ENCODE measurements at places on chromosomes 2 and 18. TPM values are rescaled to one million over a fixed set of nuclear protein-coding genes. Genes with fewer than 3 reads are reported as not detected.

The CTDSP1 gene
- total RNA-seq = 98.9 TPM

The EMILIN1 gene
- total RNA-seq = 24.1 TPM

The NT5DC4 gene
- not detected for total RNA-seq

GRCh38 chr2:64839844-64840243 is 149.4 kb upstream of the SLC1A4 start:
- H3K4me3 ChIP-seq = no peak overlapping the region
- no peaks in the 10 kb centered on the region for H3K27me3 ChIP-seq
- no peak overlapping the region for H3K27ac ChIP-seq
- H3K4me1 ChIP-seq = no peaks in the 10 kb centered on the region
- no peak for DNase-seq

DNA sequence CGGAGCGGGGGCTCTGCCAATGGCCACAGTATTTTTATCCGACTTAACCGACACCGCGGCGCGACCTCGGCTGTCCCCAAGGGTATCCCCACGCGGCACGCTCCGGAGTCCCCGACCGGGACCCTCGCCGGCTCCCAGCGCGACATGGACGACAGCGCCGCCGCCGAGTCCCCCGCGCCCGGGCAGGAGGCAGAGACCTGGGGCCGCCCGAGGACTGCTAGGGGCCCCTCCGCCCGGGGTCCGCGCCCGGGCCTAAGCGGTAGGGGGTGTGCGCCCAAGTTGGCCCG is 468 bp downstream of the UXS1 start:
- H3K27me3 ChIP-seq = no peaks in the 10 kb centered on the region
- peak overlapping the region; percentile 81 for H3K27ac ChIP-seq
- H3K4me1 ChIP-seq = peaks cover 13% of the 10 kb centered on the region

GRCh38 chr2:221380062-221380461 is 192.0 kb downstream of the EPHA4 start:
- H3K27me3 ChIP-seq = no peaks in the 10 kb centered on the region
- DNase-seq = no peak
- no peak overlapping the region for H3K4me3 ChIP-seq
- H3K36me3 ChIP-seq = no peaks in the 10 kb centered on the region

GRCh38 chr18:25510096-25510495 is 158.1 kb upstream of the ZNF521 start:
- H3K27me3 ChIP-seq = no peaks in the 10 kb centered on the region
- H3K27ac ChIP-seq = no peak overlapping the region
- no peaks in the 10 kb centered on the region for H3K4me1 ChIP-seq
- DNase-seq = no peak

- H3K27ac ChIP-seq = no peak overlapping the region
- H3K4me3 ChIP-seq = no peak overlapping the region
- H3K27me3 ChIP-seq = no peaks in the 10 kb centered on the region
- DNase-seq = no peak
- no peaks in the 10 kb centered on the region for H3K36me3 ChIP-seq
Observed at GRCh38 chr2:6027066-6027465, 334.9 kb downstream of the SOX11 start.

- no peak overlapping the region for H3K27ac ChIP-seq
- H3K27me3 ChIP-seq = no peaks in the 10 kb centered on the region
- no peak for DNase-seq
- H3K4me3 ChIP-seq = no peak overlapping the region
- peaks cover 25% of the 10 kb centered on the region for H3K36me3 ChIP-seq
Observed at GRCh38 chr2:206784559-206785353, 19.4 kb downstream of the FASTKD2 start.

- no peaks in the 10 kb centered on the region for H3K36me3 ChIP-seq
- H3K27me3 ChIP-seq = no peaks in the 10 kb centered on the region
Observed at GRCh38 chr2:20103530-20103929, 52.1 kb upstream of the LAPTM4A start.

DNA sequence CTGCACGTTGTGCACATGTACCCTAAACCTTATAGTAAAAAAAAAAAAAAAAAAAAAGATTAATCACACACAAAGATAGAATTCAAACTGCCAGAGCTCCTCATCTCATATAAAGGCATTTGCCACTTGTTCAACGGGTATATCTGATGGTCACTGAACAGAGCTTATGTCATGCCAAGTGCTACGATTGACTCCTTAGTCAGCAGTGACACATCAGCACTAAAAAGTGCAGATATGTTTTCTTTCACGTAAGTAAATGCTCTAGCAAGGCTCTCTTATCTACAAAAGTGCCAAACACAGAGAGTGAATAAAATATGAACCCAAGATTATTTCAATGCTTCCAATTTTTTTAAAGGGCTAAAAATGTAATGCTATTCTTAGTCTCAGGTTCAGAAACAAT is 1.1 kb downstream of the LMAN1 start:
- peak; percentile 30 for DNase-seq
- H3K4me3 ChIP-seq = peak overlapping the region; percentile 64
- H3K4me1 ChIP-seq = peaks cover 30% of the 10 kb centered on the region
- H3K36me3 ChIP-seq = no peaks in the 10 kb centered on the region
- H3K27me3 ChIP-seq = no peaks in the 10 kb centered on the region

- H3K36me3 ChIP-seq = no peaks in the 10 kb centered on the region
- no peak for DNase-seq
- H3K27me3 ChIP-seq = no peaks in the 10 kb centered on the region
- H3K4me3 ChIP-seq = no peak overlapping the region
- H3K27ac ChIP-seq = no peak overlapping the region
Observed at GRCh38 chr18:50473881-50474280, 86.0 kb upstream of the MAPK4 start.
